ENCODE measurements at places on chromosomes 3 and 15. TPM values are rescaled to one million over a fixed set of nuclear protein-coding genes. Genes with fewer than 3 reads are reported as not detected.

The RGMA gene
- polyA plus RNA-seq = not detected

DNA sequence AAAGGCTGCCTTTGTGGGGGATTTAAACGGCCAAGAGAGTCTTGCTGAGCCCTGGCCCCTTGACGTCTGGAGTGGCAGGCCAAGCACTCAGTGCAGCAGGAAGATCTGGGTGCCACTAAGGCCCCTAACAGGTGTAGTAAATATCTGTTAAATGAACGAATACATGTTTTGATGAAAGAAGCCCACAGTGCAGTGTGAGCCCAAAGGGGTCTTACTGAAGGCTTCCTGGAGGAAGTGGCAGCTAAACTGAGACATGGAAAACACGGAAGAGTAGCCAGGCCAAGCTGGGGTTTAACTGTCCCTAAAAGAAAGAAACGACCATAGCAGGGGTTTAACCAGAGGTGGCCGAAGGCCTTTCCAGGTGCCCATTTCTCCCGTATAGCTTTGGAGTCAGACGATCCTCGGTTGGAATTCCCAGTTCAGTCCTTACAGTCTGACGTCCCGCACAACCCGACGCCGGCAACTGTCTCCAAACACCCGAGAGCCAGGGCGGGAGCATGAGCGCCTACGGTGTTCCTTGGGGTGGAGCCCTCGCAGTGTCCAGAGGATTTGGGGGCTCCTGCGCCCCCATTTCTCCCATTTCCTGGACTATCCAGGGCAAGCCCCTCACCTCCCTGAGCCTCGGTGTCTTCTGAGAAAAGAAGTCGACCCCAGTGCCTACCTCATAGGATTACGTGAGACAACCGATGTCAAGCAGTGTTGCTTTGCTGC is 910 bp upstream of the ABHD6 start:
- DNase-seq = no peak

- no peak for DNase-seq
These were observed 22.5 kb downstream of the CHST14 start for GRCh38 chr15:40493089-40493840.

GRCh38 chr3:124529826-124530571 is 200.3 kb upstream of the UMPS start:
- no peak for DNase-seq

DNA sequence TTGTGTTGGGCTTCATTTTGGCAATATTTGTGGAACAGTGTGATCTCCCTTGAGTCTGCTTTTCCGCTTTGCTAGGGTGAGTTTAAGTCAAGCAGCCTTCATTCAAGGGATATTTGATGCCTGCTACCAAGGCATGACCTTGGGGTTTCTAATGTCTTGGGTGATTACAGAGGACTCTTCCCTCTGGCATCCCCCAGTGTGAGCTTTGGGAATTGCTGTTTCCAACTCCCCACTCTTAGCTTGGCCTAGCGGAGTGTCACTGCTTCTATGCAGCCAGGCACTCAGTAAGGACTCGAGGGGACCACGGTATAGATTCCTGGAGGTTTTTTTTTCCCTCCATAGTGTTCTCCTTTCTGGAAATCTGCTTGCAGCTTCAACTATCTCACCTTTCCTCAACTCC is 21.1 kb downstream of the GCNT3 start:
- no peak for DNase-seq

GRCh38 chr3:30319713-30320112 is 286.7 kb upstream of the TGFBR2 start:
- peak; percentile 47 for DNase-seq

The LTF gene
- not detected for polyA plus RNA-seq

DNA sequence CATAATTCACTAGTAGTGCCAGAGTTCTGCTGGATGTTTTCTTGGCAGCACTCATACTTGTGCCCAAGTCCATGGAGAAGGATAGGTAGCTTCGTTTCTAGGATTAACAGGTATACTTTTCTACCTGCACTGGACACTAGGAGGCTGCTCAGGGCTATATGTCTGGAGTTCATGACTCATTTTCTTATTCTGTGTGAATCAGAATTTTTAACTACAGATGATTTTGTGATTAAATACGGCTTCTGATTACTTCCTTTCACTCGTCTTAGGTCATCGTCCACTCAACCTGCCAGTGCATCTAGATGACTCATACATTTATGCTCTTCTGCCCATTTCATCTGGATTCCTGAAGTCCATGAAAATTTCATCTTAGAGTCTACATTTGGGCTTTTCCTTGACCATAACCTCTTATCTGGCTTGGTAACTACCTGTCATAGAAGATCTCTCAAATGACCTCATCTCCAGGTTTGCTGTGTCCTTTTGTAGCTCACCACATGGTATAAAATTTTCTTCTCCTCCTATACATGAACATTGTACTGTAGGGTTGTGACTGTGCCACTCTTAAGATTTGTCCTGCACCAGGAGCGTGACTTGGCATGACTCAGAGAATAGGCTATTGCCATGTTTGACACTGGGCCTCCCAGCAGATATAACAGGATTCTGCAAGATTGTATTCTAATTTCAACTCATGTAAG is 66.7 kb upstream of the GCSAM start:
- no peak for DNase-seq

- DNase-seq = no peak
These were observed 72.6 kb upstream of the CTXND1 start for GRCh38 chr15:80324545-80325080.

The SLC6A20 gene
- not detected for polyA plus RNA-seq

- no peak for DNase-seq
These were observed 88.9 kb downstream of the EOMES start for GRCh38 chr3:27633224-27633545.

The ABHD14A gene
- polyA plus RNA-seq = 32.9 TPM

The PARP15 gene
- 19.5 TPM for polyA plus RNA-seq

The PIERCE2 gene
- 3.2 TPM for polyA plus RNA-seq

Data from naive B cell (primary cell).